ENCODE measurements at places on chromosomes 2 and 18.

DNA sequence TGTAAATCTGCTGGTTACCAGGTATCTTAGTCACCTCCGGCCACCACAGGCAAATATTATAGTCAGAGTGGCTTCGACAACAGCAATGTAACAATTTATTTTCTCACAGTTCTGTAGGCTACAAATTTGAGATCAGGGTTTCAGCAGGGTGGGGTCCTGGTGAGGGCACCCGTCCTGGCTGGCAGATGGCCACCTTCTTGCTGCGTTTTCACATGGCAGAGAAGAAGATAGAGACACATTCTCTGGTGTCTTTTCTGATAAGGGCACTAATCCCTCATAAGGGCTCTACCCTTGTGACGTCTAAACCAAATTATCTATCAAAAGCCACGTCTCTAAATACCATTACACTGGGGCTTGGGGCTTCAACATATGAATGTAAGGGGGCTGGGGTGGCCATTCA, 843.2 kb upstream of the FANCL start:
- no peak for DNase-seq
- no peak overlapping the region for H3K4me3 ChIP-seq
- H3K27ac ChIP-seq, result no peak overlapping the region
- H3K4me1 ChIP-seq, result no peaks in the 10 kb centered on the region

DNA sequence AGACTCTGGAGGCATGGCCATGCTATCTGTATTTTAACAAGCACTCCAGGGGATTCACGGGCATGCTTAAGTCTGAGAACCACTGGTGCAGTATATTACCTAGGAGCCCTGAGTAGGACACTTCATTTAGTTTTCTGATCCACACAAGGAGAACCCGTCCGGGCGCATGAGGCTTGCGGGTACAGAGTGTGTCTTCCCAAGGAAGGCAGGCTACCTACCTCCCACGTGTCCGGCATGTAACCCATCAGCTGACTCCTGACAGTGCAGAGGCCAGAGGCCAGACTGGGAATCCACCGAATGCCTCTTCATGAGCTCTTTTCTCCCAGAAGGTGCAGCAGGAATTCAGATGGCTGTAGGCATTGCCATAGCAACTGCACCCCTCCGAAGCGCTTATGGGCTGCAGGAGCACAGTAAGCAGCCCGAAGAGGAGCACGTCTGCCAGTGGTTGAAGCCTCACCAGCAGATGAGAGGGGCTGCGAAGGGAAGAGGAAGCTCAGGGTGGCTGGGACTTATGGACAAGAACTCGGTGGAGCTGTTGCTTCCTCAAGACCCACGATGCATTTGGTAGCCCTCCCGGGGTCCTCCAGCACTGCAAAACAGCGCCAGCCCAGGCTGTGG, 33.8 kb upstream of the DNMT3A start:
- H3K27ac ChIP-seq, result no peak overlapping the region
- peaks cover 29% of the 10 kb centered on the region for H3K4me1 ChIP-seq

- DNase-seq, result no peak
- H3K27ac ChIP-seq, result no peak overlapping the region
- H3K36me3 ChIP-seq, result no peaks in the 10 kb centered on the region
These were observed 100.2 kb downstream of the SH3RF3 start for GRCh38 chr2:109229094-109229675.

DNA sequence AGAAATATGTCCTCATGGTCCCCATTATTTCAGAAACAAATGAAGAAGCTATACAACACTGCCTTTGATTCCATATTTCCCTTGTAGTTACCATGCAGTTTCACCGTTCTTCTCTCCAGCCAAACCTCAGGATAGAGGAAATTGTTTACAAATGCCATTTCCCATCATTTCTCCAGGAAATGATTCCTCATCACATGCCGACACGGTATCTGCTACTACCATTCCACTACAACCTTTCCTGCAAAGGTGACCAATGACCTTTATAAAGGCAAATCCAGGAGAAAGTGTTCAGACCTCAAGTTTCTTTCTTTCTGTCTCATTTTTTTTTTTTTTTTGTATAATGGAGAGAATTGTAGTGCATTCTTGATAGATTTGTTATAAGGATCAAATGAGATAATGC, 460.8 kb upstream of the CDH20 start:
- no peak overlapping the region for H3K4me3 ChIP-seq
- no peaks in the 10 kb centered on the region for H3K4me1 ChIP-seq
- no peak for DNase-seq
- no peak overlapping the region for H3K27ac ChIP-seq
- H3K36me3 ChIP-seq, result peaks cover 2% of the 10 kb centered on the region

- no peaks in the 10 kb centered on the region for H3K27me3 ChIP-seq
- H3K36me3 ChIP-seq, result peaks cover 2% of the 10 kb centered on the region
- no peaks in the 10 kb centered on the region for H3K4me1 ChIP-seq
- DNase-seq, result no peak
- no peak overlapping the region for H3K4me3 ChIP-seq
These were observed 164.1 kb upstream of the GATA6 start for GRCh38 chr18:22005191-22005841.

DNA sequence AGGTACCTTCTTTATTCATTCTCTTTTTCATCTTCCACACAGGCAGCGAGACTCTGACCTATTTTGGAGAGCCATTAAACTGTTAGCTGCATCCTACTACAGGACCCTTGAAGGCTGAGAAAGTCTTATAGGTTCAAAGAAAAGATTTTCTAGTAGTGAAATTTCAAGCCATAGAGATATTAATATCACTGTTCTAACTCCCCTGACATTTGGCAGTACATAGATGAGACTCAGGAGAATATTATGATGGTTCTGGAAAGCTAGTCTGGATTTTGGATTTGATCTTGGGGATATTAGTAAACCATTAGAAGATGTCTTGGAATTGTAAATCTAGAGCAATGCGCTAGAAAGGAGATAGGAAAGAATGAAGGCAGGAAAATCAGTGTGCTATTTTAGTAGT, 1.3 kb upstream of the ITPRID2 start:
- no peak overlapping the region for H3K27ac ChIP-seq
- H3K36me3 ChIP-seq, result peaks cover 3% of the 10 kb centered on the region
- peaks cover 57% of the 10 kb centered on the region for H3K27me3 ChIP-seq
- no peak overlapping the region for H3K4me3 ChIP-seq
- no peak for DNase-seq
- H3K4me1 ChIP-seq, result peaks cover 27% of the 10 kb centered on the region

GRCh38 chr2:68223419-68223818, 28.9 kb downstream of the PPP3R1 start:
- H3K36me3 ChIP-seq, result peaks cover 7% of the 10 kb centered on the region
- H3K4me3 ChIP-seq, result no peak overlapping the region
- peak overlapping the region; percentile 77 for H3K27ac ChIP-seq
- peaks cover 85% of the 10 kb centered on the region for H3K4me1 ChIP-seq
- no peak for DNase-seq
- H3K27me3 ChIP-seq, result no peaks in the 10 kb centered on the region

DNA sequence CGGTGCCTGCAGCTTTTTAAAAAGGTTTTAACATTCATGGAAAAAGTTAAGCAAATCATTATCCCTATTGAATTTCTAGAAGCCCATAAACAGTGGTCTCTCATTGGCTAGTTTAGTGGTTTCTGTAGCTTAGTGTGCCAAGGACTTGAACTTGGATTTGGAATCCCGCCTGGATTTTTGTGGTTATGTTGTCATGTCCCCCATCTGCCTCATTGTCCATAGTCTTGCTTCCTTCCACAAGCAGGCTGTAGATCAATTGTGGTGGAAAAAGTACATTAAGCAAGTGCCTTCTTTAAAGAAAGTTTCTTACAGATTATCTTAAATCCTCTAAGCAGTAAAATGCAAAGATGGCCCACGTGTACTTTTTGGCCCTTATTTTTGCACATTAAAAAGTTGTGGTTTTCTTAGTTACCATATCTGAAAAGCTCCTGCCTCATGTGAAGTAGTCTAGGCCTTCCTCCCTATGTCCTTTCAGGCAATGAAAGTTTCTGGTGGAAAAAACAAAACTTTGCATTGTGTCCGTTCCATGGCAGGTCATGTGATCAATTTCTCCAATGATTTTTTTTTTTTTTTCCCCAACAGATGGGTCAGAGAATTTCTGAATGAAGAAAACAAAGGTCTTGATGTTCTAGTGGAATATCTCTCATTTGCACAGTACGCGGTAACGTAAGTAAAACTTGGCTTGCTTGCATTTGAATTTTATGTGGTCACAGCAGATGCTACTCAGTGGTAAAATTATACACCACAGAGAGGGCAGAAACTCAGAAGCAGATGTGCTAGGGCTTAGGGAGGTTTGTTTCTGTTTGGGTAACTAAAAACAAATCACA, 158.9 kb downstream of the PRPF40A start:
- H3K27ac ChIP-seq, result no peak overlapping the region
- no peaks in the 10 kb centered on the region for H3K4me1 ChIP-seq
- no peak for DNase-seq
- peaks cover 14% of the 10 kb centered on the region for H3K27me3 ChIP-seq
- H3K4me3 ChIP-seq, result no peak overlapping the region

- peaks cover 3% of the 10 kb centered on the region for H3K36me3 ChIP-seq
- no peaks in the 10 kb centered on the region for H3K27me3 ChIP-seq
- no peak overlapping the region for H3K4me3 ChIP-seq
- peak overlapping the region; percentile 9 for H3K27ac ChIP-seq
- peaks cover 55% of the 10 kb centered on the region for H3K4me1 ChIP-seq
These were observed 35.0 kb downstream of the RTN4 start for GRCh38 chr2:55014962-55015939.
